ENCODE measurements at places on chromosomes 1 and 21.

- DNase-seq, result no peak
These were observed 3.6 kb downstream of the CAP1 start for GRCh38 chr1:40044110-40044509.

DNA sequence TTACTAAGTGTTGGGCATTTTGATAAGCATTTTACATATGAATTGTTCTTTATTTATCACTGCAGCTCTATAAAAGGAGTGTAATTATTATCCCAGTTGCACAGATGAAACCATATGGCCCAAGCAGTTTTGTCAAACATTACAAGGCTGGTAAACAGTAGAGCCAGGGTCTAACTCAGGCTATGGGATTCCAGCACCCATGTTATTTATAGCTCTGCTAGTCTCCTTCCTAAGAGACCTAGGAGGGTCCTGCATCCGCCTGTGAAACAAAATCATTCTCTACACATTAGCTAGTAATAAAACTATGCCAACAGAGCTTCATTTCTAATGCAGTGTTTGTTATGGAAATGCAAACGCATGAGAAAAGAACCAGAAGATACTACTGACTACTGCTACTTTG, 58.6 kb downstream of the IL23R start:
- no peak for DNase-seq

- no peak for DNase-seq
These were observed 143.8 kb downstream of the TNFSF18 start for GRCh38 chr1:172906778-172907592.

GRCh38 chr1:43152866-43153265, 19.2 kb downstream of the EBNA1BP2 start:
- no peak for DNase-seq

- DNase-seq, result no peak
These were observed 243.0 kb downstream of the KIF26B start for GRCh38 chr1:245397771-245398170.

GRCh38 chr1:2151252-2151651, 43.3 kb downstream of the FAAP20 start:
- DNase-seq, result no peak

DNA sequence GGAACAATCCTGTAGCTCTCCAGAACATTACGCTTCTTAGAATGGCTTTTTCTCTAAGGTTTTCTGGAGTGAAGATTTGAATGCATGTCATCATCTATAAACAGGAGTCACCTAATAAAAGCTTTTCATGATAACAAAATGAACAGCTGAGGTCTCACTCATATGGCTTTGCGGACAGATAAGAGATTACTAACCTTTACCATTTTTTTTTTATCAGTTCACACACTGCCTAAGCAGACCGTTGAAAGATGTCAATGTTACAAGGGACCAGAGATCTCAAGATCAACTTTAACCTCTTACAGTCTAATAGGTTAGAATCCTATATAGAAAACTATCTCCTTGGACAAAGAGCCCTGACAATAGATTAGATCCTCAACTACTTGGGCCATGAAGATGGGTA, 41.4 kb downstream of the SCMH1 start:
- DNase-seq, result no peak

- no peak for DNase-seq
These were observed 18.1 kb downstream of the NAV1 start for GRCh38 chr1:201556841-201557571.

GRCh38 chr1:179817056-179817455, 60.5 kb downstream of the TOR1AIP2 start:
- DNase-seq, result no peak

All from lower leg skin (tissue), 4 donors.